Type B pancreatic cell (in vitro differentiated cells): ENCODE measurements at places on chromosomes 1 and 21.

DNA sequence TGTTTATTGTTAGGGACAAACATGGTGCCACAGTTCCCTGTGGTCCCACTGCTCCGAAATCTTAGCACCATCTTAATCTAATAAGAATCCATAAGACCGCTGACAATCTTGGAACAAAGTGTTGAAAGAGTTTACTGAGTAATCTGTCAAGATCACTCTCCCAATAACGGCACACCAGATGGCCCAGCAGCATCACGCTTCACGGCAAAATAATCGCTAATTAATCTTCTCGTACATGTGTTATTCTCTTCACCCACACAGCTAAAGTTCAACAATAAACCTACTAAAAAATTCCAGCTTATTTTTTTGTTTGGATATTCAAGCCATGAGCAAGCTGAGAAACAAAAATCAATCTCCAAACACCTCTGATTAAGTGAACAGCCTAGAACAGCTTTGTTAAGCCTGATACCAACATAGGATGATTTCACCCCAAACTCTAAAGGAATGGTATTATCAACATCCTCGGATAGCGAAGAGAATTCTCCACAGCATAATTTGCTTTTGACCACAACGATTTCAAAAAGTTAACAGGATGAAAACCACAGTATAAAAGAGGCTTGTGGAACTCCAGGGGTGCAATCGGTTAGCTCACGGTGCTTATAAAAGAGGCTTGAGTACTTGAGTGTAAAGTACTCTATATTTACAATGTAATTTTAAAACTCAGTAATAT is 329.9 kb upstream of the GREM2 start:
- DNase-seq = no peak

DNA sequence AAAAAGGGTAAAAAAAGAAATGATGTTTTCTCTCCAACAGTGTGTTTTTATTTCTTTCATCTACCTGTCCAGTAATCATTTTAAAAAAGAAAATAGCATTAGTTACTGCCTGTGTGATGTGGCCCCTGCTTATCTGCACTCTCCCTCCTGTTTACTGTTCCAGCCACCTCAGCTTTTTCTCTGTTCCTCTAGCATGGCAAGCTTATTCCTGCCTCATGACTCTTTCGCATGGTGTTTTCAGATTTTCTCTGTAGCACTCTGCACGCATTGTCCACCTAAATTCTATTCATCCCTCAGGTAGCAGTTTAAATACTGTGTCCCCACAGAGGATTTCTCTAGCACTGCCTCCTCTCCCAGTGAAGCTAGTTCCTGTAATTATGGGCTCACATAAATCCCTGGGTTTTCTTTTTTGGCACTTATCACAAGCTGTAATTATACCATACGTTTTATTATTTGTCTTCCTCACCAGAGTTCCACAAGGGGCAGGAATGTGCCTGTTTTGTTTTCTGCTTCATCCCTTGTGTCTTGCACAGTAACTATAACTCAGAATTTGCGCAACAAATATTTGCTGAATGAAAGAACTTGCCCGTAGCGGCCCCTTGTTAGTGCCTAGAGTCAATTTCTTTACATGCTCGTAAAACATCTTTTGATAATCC is 51.4 kb upstream of the LRIG2 start:
- no peak for DNase-seq

- DNase-seq = no peak
These were observed 82.9 kb downstream of the SSBP3 start for GRCh38 chr1:54323324-54323739.

DNA sequence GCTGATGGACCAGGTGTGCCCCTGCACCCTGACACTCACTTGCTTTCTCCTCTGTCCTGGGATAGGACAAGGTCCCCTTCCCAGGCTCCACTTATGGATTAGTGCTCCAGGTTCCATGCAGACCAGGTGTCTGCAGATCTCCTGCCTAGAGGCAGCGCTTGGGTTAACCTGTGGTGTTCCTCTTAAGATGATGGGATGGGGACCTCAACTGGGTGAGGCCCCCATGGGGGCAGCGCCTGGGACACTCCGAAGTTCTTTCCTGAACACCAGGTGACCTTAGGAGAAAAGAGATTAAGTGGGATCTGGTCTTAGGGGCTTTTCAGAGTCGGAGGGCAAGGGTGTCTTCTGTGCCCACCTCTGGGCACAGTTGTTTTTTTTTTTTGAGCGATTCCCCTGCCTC is 21.2 kb downstream of the TNNT2 start:
- DNase-seq = no peak

DNA sequence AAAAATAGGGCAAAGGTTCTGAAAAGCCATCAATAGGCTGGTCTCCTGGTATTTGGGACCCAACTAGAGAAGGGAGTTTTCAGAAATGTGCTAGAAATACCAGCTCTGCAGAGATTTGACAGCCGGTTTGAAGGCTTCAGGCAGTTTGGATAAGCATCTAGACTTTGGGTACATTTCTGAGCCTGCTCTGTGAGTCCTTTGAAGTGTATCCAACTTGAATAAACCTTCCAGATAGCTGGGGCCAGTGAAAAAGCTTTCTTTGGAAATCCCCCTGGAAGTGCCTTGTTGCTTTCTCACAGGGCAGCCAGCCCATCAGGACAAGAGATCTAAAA is 6.4 kb upstream of the PEF1 start:
- no peak for DNase-seq

DNA sequence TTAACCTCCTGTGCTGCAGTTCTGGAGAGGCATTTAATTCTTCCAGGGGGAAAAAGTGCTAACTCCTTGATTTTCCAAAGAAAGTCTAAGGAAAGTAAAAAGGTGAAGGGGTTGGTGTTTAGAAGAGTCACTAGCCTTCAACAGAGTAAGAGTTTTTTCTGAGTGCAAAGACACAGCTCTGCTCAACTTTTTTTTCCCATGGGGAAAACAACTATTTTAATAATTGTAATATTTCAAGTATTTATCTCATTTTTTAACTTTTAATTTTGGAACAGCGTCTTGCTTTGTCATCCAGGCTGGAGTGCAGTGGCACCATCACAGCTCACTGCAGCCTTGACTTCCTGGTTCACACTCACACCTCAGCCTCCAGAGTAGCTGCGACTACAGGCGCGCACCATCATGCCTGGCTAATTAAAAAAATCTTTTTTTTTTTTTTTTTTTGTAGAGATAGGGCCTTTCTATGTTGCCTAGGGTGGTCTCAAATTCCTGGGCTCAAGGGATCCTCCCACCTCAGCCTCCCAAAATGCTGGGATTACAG is 202.6 kb downstream of the APP start:
- DNase-seq = no peak

DNA sequence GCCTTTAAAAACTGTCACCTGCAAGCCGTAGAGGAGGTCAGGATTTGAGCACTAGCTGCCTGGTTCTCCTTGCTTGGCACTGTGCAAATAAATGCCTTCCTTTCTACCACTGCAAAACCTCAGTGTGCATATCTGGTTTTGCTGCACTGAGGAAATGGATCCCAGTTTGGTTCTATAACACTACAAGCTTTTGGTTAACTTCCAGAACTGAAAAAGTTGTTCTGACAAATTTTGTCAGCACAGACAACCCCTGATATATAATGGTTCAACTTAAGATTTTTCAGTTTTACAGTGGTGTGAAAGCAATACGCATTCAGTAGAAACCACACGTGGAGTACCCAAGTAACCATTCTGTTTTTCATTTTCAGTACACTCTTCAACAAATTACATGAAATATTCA is 29.8 kb upstream of the GALNT2 start:
- DNase-seq = no peak

GRCh38 chr1:195769461-195769860 is 838.8 kb downstream of the KCNT2 start:
- no peak for DNase-seq

GRCh38 chr1:111199881-111200801 is at the start of gene DENND2D:
Gene DENND2D, minus strand, starts transcription at chr1:111200646. Its CDS starts 187 bp downstream, at chr1:111200459.
- no peak for DNase-seq

GRCh38 chr1:55250399-55251075 is 35.4 kb upstream of the USP24 start:
- DNase-seq = no peak

DNA sequence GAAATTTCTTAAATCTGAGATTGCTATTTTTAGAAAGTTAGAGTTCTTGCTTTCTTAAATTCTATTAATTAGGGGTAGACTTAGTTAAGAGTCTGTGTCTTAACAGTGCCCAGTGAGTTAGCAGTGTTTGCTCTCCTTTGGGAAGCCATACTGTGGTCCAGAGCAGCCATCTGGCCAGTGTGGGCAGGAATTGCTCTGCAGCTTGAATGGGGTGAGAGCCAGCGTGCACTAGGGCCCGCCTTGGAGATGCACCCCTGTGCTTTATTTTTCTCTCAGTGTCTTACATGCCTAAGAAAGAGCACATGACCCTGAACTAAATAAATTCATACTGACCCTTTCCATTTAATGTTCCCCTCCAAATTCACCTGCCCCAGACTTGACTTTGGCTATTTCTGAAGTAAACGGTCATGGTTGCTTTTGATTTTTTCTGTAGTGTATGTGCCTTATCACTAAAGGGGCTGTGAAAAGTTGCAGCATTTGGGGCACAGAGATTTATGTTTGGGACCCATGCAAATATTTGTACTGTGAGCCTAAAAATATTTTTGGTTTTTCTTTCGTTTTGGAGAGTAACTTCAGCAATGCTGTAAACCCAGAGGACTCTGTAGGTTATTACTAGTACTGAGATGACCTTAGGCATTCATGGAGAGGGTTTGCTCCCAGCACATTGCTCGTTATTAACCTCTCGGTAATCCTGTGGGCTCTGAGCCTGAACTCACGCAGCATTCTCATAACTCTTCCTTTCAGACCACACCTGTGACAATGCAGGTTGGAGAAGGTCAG is 21.3 kb upstream of the KCNQ4 start:
- no peak for DNase-seq

GRCh38 chr1:230160957-230161771 is 94.1 kb downstream of the GALNT2 start:
- DNase-seq = no peak

DNA sequence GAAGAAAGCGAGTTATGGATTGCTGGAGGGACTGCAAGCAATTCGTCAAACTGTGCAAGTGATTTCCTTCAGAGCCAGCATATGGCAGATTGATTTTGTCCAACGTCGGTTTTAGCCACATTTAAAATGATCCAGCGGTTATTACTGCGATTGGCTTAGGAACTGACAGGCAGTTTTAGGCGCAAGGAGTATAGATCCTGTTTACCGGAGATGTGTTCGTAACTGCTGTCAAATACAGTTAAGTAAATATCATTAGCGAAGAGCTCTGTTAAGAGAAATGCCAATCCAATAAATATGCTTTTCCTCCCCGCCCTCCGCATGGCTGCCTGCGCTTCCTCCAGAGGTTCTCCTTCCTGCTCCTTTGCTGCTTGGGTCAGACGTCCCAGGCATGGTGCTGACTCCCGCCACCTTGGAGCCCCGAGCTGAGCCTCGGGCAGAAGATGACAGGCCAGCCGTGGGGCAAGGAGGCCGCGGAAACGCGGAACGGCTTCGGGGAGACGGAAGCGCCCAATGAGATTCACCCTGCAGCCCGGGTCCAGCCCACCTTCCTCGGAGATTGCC is 9.4 kb upstream of the BARHL2 start:
- DNase-seq = no peak

DNA sequence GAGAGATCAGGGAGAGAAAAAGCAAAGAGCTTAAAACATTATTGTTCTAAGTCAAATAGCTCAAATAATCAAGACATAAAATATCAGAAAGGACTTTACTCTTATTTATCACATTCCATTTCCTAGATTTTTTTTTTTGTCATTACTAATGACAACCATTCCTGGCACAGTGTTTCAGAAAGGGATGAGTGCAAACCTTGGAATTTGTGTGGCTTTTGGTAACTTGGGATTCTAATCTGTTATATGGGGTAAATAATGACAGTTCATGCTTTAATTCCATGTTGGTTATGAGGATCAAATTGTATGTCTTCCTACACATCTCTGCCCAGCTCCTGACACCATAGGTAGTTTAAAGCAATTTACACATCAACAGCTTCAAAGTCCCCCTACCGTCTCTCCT is 358.4 kb upstream of the ADGRL4 start:
- DNase-seq = no peak

DNA sequence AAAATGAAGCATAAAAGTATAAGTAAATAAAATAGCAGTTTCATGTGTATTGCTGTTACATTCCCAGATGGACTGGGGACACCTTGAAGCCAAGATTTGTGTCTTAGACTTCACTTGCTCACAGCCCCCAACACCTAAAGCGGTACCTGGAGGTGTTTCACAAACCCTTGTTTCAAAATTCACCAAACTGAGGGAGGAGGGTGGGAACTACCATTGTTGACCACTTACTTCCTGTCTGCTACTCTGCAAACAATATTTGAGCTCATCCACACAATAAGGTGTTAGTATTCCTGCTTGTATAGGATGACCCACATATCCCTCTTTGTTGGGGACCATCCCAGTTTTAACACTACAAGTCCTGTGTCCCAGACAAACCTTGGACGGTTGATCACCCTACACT is 115.9 kb upstream of the SYT6 start:
- DNase-seq = no peak

DNA sequence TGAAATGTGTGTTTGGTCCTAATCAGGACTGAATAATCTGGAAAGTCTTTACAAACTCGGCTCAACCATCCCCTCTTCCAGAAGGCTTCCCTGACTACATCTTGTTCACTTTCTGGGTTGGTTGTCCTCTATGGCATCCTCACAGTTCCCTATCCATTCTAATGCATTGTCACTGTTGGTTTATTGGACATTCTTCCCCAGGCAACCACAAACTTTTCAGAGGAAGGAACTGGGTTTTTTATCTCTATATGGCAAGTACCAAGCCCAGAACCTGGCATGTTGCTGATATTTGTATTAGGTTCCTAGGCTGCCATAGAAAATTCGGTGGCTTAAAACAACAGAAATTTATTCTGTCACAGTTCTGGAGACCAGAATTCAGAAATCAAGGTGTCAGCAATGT is 363.5 kb upstream of the ST6GALNAC5 start:
- no peak for DNase-seq

- no peak for DNase-seq
These were observed 119.2 kb upstream of the BARHL2 start for GRCh38 chr1:90836345-90836679.

GRCh38 chr1:16181887-16182719 is 26.2 kb upstream of the EPHA2 start:
- DNase-seq = no peak

GRCh38 chr1:206490771-206491405 is 16.4 kb upstream of the RASSF5 start:
- DNase-seq = no peak

GRCh38 chr1:167533851-167534300 is 15.5 kb upstream of the CD247 start:
- peak; percentile 81 for DNase-seq

DNA sequence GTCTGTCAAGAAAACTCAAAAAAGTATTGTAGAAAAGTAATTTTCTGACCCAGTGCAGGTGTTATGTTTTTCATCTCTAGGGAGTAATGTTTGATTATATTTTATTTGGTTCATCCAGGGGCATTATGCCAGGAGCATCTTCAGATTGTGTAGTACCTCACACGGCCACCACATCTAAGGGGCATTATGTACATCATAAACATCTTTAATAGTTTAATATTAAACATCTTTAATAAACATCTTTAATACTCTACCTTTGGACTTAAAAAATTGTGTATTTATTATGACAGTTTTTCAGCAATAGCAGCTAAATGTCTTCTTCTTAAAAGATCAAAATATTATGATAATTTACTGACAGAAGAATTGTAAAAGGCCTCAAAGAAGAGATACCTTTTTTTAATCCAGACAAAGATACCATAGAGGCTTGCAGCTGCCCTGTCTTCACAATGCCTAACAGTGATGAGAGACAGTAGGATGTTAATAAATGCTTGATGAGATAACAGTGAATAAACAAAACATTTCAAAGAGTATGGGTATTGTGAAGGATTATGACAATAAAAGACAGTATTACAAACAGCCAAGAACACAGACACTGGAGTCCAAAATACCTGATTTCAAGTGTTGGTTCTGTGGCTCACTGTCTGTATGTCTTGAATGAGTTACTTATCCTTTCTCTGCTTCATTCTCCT is 240.9 kb upstream of the ADGRL2 start:
- DNase-seq = no peak
